ENCODE measurements at places on chromosomes 4 and X.

GRCh38 chrX:5748586-5749150 lies 480.0 kb downstream of the NLGN4X start:
- no peak for DNase-seq

- peak; percentile 36 for DNase-seq
These were observed 28.9 kb downstream of the SLC25A5 start for GRCh38 chrX:119497185-119497584.

DNA sequence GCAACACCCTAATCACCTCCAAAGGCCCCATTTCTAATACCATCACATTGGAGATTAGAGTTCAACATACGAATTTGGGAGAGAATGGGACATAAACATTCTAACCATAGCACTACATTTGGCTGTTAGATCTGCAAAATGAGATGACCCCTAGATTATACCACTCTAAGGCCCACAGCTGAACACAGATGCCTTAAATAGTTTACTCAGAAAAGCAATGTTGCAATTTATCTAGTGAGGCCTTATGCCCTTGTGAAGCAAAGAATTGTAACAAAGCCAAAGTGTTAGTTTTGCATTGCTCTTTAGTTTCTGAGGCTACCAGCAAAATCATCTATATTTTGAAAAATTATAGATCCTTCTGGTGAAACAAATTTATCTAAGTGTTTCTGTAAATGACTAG lies 31.6 kb upstream of the ARHGEF6 start:
- no peak for DNase-seq

DNA sequence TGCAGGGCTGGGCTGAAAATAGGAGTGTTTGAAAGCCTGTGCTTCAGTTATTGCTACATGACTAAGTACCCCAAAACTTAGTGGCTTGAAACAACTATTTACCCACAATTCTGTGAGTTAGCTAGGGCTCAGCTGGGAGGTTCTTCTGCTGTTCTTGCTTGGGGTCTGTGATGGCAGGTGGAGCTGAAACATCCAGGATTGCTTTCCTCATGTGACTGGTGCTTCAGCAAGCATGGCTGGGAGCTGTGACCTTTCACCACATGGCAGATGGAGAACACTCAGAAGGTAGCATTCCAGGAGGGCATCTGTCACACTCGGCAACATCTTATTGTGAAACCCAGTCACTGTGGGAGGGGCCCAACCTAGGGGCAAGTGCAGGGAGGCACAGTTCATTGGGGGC lies 57.0 kb upstream of the TBC1D14 start:
- DNase-seq, result no peak

DNA sequence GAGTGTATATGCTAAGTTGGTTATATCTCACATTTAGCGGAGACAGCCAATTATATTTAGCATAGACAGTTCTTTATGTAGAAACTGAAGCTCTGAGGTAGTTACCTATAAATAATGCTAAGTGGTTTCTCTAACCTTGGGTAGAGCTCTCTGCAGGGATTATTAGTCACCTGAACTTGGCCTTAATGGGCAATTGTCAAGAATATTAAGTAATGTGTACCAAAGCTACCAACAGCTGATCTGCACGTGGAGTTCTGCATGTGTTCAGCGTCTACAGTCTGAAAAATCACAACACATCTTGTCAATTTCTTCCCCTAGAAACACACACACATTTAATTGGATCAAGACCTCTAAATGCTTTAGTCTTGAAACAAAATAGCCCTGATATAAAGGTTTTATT lies 740.6 kb upstream of the FAM241A start:
- no peak for DNase-seq

DNA sequence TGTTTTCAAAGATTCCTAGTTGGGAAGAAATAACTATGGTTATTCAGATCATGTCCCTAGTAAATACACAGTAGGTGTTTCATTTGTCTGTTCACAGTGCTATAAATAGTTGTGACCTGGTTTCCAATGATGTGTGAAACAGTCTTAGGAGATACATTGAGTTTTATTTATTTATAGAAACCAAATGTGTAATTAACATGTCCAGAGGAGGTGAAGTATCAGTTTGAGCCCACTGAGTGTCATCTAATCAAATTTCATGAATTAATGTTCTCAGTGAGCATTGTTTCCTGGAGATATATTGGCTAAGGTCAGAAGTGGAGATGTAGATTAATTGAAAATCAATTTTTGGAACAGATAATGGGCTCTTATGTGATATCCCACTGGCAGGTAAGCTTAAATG lies 996.3 kb downstream of the FSTL5 start:
- no peak for DNase-seq

DNA sequence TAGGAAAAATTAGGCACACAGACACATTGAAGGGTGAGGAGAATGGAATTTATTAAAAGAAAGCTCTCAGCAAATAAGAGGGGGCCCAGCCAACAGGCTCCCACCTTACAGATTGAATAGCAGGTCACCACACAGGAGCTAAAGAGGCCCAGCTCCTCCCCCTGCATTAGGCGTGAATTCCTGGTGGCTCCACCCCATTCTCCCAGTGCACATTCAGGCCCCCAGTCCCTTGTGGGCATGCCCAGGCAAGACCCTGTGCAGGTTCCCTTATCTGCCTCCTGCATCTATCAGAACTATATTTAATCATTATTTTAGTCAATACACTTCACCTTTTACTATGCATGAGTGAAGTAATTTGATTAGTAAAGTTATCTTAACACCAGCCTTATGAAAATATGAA lies 856.3 kb upstream of the NDST4 start:
- DNase-seq, result no peak

DNA sequence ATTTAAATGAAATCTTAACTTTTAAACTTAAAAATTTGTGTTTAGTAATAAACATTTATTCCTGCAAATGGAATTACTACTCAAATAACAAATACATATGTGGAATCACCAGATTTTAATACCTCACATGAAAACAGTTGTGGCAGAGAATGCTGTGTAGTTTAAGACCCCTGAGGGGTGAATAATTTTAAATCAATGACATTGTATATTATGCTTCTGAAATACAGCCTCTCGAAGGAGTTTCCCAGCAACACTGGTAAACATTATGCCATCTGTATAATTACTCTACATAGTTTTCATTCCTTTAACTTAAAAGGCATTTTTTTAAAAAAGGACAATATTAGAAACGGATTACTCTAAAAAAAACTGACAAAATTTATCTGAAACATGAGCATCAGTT lies 2313.3 kb downstream of the ARAP2 start:
- no peak for DNase-seq

- DNase-seq, result no peak
These were observed 50.3 kb upstream of the GEMIN8 start for GRCh38 chrX:14079891-14080430.

- no peak for DNase-seq
These were observed 90.4 kb upstream of the CITED1 start for GRCh38 chrX:72396117-72396516.

DNA sequence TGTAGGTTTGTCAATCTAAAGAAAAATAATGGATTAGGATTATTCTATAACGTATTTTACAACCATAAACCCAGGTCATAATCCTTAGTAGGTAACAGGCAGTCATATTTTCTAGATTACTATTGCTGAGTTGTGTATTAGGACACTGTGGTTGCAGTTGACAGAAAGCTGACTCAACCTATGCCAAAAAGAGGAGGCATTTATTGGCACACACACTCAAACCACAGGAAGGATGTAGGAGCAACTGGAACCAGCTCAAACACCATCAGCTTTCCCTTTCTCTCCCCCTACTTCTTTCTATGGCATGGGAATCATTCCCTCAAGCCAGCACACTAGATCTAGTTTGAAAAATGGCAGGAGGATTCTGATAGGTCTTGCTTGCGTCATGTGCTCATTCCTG lies 136.4 kb upstream of the FAM9C start:
- DNase-seq, result no peak

GRCh38 chrX:110060846-110061537 lies 58.1 kb downstream of the TMEM164 start:
- no peak for DNase-seq

DNA sequence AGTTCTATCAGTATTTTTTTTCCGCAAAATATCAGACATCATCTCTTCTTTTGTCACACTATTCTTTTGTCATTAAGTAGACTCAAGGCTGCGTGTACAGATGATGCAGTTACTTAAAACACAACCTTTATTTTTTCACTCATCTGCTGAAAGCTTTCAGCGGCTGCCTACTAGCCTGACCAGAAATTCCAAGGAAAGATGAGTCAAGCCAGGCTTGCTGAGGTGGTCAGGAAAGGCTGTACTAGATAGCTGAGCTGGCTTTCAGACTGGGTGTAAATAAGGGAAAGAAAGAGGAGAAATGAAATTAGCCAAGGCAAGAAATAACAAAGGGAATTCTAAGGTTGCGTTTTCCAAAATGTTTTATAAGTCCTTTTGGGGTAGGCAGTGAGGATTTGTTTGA lies 17.9 kb downstream of the STK26 start:
- DNase-seq, result no peak

All from RPMI8226 (cell line).